Left colon (tissue), 2 donors: ENCODE measurements at places on chromosomes 7 and 10.

GRCh38 chr10:103612462-103613365 lies 119.2 kb downstream of the NEURL1 start:
- no peak for DNase-seq

GRCh38 chr7:148031019-148031418 lies 559.5 kb upstream of the C7orf33 start:
- no peak for DNase-seq

- DNase-seq: no peak
Observed at GRCh38 chr7:134649226-134649775, 2.6 kb downstream of the BPGM start.

GRCh38 chr10:42926843-42927242 lies 144.2 kb downstream of the BMS1 start:
- no peak for DNase-seq

- no peak for DNase-seq
Observed at GRCh38 chr10:106043863-106044262, 1120.6 kb downstream of the SORCS1 start.

DNA sequence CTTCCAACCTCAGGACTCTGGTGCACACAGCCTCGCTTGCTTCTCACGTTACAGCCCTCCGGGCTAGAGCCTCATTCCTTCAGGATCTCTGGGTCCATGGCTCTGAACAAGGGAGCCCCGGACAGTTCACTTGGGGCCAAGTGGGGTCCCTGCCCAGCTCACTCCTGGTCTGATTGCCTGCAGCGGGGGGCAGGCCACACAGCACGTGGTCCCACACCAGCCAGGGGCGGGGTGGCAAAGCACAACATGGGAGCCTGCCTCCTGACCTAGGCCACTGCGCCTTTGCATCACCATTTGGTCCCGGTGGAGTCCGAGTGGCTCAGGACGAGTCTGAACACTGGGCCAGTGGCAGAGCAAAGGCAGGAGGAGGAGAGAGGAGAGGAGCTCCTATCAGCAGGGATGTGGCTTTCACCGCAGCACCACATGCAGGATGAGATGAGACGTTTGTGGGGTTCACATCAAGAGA lies 13.4 kb upstream of the CRYGN start:
- DNase-seq: no peak

GRCh38 chr10:63388421-63389031 lies 77.3 kb downstream of the JMJD1C start:
- no peak for DNase-seq
